ENCODE measurements at places on chromosomes 16 and 17. TPM values are rescaled to one million over a fixed set of nuclear protein-coding genes. Genes with fewer than 3 reads are reported as not detected.

DNA sequence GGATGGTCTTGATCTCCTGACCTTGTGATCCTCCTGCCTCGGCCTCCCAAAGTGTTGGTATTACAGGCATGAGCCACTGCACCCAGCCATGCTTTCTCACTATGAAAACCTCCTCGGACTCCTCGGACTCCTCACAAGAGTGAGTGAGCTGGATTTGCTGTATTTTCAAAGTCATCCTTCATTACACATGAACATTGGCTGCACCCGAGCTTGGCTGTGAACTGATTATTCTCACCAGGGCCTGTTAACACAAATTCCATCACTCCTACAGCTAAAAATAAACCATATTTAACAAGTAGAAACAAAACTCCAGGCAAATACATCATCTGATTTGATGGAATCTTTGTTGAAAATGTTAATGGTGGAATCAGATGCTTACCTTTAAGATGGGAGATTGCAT, 50.3 kb downstream of the PITPNC1 start:
- DNase-seq, result no peak

GRCh38 chr17:8709006-8709405, 35.6 kb downstream of the CCDC42 start:
- DNase-seq, result no peak

DNA sequence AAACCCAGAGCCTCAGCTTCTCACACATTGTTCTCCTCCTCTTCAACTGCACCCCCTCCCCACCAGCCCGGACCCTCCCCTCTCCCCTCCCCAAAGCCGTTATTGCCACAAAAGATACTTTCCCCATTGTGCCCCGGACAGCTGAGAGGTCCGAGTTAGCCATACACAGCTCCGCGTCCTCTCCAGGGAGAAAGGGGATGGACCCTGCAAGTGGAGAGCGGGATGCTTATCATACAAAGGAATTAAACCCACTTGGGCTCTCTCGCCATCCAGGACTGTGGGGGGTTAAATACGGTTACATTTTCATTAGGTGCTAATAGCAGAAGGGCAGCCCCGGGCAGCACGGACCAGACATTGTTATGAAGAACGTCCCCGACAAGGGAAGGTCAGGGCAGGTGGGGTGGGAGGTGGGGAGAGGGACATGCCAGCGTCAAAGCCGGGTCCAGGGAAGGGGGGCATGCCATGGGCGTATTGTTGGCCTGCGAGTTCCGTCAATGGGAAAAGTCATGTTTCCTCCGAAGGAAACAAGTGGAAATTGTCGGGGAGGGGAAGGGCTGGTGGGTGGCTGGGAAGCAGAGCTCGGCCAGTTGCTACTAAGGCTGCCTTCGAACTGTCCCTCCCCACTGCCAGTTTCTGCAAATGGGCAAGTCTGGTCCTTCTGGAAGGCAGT, 99.1 kb downstream of the SOX9 start:
- no peak for DNase-seq

CX3CL1 gene
- total RNA-seq, result not detected

CETP gene
- total RNA-seq, result not detected

FBXW10 gene
- 0.11 TPM for total RNA-seq

MYH3 gene
- 1.1 TPM for total RNA-seq
